Heart right ventricle (tissue), 16 donors: ENCODE measurements at places on chromosomes 1 and 21. TPM values are rescaled to one million over a fixed set of nuclear protein-coding genes. Genes with fewer than 3 reads are reported as not detected.

PPOX gene
- 19.8 TPM for total RNA-seq

PLA2G4A gene
- 2.0 TPM for total RNA-seq

OR14K1 gene
- not detected for total RNA-seq

G0S2 gene
- 96.1 TPM for total RNA-seq

LEMD1 gene
- total RNA-seq: not detected

ISG15 gene
- total RNA-seq: 9.8 TPM

- H3K27me3 ChIP-seq: no peaks in the 10 kb centered on the region
- no peaks in the 10 kb centered on the region for H3K4me1 ChIP-seq
- H3K4me3 ChIP-seq: no peak overlapping the region
- no peak overlapping the region for H3K27ac ChIP-seq
Observed at GRCh38 chr21:35520856-35521255, 471.8 kb upstream of the RUNX1 start.

- no peak overlapping the region for H3K27ac ChIP-seq
- H3K36me3 ChIP-seq: peaks cover 28% of the 10 kb centered on the region
- no peak for DNase-seq
- H3K27me3 ChIP-seq: no peaks in the 10 kb centered on the region
Observed at GRCh38 chr1:155514582-155515187, 47.9 kb downstream of the ASH1L start.

DNA sequence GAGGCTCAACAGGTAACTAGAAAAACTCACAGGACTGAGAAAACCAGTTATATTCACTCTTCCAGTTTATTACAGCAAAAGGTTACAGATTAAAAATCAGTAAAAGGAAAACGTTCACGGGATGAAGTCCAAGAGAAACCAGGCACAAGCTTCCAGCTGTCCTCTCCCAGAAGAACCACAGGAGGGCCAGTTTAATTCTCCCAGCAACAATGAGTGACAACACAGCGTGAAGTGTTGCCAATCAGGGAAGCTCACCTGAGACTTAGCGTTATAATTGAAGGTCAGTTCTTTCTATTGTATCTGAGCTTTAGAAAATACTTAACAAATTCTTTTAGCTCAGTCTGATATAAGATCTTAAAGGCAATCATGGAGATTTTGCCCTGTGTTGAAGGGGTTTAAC is 65.2 kb upstream of the TNR start:
- no peak for DNase-seq
- H3K4me1 ChIP-seq: peaks cover 4% of the 10 kb centered on the region

DNA sequence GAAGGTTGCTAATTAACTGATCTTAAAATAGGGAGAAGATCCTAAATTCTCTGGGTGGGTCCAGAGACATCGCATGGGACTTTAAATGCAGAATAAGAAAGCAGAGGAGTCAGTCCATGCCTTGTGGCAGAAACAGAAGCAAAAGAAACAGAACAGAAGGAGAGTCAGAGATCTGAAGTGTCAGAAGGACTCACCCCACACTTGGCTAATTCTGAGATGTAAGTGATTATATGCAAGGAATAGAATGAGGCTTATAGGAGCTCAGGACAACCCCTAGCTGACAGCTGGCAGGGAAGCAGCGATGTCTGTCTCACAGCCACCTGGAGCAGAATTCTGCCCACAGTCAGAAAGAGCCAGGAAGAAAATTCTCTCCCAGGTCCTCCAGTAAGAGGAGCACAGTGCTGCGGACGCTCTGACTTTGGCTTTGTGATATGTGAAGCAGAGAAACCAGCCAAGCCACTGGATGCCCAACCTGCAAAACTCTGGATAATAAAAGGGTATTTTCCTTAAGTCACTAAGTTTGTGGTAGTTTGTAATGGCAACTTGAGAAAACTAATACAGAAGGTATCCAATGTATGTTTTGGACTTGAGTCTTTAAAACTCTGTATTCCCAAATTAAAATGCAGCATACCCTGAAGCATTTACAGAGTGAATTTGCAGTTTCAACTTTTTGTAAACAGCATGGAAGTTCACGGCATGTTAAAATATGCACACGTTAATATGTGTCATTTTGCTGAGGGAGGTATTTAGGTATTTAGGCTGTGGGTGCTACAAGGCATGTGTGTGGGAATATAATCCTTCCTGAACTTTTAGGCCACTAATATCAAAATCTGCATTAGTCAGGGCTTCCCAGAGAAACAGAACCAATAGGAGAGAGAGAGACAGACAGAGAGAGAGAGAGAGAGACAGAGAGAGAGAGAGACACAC is 388.5 kb downstream of the PCP4 start:
- H3K27ac ChIP-seq: no peak overlapping the region
- no peaks in the 10 kb centered on the region for H3K36me3 ChIP-seq
- DNase-seq: no peak
- no peaks in the 10 kb centered on the region for H3K4me1 ChIP-seq

DNA sequence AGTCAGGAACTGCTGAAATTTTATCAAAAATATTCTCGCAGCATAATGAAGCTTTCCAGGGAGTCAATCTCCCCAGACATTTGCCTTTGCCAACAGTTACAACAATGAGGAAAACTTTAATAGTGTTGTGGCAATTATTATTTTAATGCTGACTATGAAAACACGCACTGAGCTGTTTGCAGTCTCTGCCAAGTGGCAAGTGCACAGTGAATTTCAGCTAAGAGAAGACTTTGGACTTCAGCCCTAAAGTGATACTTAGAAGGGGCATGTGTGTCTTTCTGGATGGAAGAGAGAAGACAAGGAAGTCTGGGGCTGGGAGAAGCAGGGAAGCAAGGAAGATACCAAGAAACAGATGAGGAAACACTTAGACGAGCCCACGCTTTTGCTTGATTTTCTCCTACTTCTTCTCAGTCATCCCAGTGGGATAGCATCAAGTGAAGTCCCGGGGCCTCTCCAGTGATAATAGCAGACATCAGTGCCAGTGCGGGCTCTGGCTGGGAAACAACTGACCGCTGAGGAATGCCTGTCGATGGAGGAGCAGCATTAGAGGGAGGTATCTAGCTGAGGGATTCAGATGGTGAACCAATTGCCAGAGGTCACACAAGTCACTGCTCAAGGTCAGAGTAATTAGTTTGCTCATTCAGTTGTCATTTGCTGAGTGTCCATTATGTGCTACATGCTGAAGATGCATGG is 196.3 kb downstream of the TTLL7 start:
- no peak overlapping the region for H3K4me3 ChIP-seq
- no peaks in the 10 kb centered on the region for H3K4me1 ChIP-seq
- no peaks in the 10 kb centered on the region for H3K27me3 ChIP-seq
- no peak overlapping the region for H3K27ac ChIP-seq
- no peak for DNase-seq

DNA sequence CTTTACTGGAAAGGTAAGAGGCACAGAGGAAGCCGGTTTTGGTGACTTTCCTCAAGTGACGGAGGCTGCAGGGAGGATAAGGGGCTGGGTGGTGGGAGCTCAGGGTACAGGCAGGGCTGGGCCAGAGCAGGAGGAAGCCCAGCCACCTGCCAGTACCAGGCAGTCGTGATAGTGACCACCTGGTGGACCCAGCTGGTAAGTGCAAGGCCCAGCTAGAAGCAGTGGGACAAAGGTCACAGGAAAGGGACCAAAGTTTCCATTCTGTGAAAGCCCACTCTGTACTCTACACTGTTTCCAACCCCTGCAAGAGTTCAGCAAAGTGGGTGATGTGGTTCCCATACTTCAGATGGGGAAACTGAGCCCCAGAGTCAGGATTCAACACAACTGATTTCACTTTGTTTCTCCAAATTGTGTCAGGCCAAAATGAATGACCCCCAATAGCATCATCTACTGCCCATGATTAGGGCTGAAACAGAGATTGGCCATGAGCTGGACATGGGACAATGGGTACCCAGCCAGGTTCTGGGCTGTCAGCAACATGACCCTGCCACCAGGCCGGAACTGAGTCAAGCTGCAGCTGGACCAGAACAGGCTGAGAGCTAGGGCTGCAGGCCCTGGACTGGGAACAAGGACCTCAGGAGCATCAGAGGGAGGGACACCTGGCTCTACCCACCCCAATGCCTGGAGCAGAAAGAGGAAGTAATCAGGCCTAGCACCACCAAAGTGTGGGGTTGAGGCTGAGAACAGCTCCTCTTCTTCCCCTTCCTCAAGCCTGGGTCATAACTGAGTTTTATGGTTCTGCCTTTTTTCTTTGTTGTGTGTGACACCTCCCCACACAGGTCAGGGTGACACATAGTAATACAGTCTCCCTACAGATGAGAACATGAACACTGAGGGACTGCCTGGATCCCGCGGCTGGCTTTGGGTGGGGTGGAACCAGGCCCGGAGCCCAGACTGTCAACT is 50.2 kb downstream of the KCNN3 start:
- H3K27ac ChIP-seq: no peak overlapping the region
- no peaks in the 10 kb centered on the region for H3K4me1 ChIP-seq
- no peaks in the 10 kb centered on the region for H3K27me3 ChIP-seq

DNA sequence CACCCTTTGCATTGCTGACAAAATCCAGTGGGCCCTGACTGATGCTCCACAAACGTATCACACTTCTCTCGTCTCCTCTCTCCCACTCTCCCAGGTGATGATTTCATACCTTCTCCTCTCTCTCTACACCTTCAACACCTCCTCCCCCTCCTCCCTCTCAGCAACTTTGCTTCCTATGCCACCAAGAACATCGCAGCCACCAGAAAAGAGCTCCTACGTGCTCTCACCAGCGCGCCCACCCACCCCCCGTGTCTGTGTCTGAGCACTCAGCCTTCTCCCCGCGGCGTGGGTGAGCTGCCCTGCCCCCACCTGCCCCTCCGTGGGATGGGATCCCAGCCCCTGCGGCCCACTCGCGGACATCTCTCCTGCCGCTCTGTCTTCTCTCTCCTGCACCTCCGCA is 55.1 kb upstream of the COX20 start:
- no peak overlapping the region for H3K4me3 ChIP-seq
- no peaks in the 10 kb centered on the region for H3K27me3 ChIP-seq
- no peak overlapping the region for H3K27ac ChIP-seq

DNA sequence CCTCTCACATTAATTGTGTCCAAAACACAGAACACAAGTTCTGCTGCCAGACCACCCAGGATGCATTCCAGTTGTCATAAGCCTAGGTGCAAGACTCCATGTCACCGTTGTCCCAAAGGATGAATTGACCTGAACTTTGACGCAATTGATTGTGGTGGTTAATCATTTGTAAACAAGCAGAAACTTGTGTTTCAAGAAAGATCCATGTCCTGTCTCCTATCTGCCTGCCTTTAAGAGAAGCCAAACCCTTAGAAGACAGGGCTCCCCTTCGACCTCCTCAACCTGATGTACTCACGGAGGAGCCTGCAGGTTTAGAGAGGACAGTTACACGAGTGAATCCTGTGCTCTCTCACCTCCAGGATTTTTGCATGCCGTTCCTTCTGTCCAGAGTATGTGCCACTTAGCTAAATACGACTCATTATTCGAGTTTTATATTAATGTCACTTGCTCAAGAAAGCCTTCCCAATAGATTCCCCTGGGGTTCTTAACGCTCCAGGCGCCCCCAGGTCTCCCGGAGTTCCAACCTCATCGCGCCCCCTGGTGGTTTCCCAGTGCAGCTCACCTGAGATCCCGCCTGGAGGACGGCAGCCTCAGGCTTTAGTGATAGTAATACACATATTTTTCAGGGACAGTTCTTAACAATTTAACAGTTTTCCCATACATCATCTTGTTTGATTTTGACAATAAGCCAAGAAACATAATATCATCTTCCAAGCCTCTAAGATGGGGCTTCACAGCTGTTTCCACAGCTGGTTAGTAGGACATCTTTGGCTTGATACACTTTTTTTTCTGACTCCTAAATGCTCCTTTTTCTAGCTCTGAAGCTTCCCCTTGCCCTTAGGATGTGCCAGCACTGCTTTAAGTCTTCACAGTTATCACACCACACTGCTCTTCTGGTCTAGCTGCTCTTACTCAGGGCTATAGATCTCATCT is 2.4 kb upstream of the C8B start:
- H3K36me3 ChIP-seq: no peaks in the 10 kb centered on the region
- DNase-seq: peak; percentile 23
- no peak overlapping the region for H3K4me3 ChIP-seq
- H3K4me1 ChIP-seq: no peaks in the 10 kb centered on the region
- H3K27me3 ChIP-seq: peaks cover 3% of the 10 kb centered on the region
- H3K27ac ChIP-seq: no peak overlapping the region

- H3K4me1 ChIP-seq: peaks cover 17% of the 10 kb centered on the region
- H3K4me3 ChIP-seq: no peak overlapping the region
- DNase-seq: no peak
- H3K27me3 ChIP-seq: no peaks in the 10 kb centered on the region
- no peaks in the 10 kb centered on the region for H3K36me3 ChIP-seq
Observed at GRCh38 chr1:228379666-228380065, 27.0 kb downstream of the TRIM11 start.

- no peaks in the 10 kb centered on the region for H3K27me3 ChIP-seq
- peak overlapping the region; percentile 20 for H3K27ac ChIP-seq
- DNase-seq: peak; percentile 82
Observed at GRCh38 chr1:21270086-21270689, 20.1 kb downstream of the ECE1 start.

- H3K4me1 ChIP-seq: no peaks in the 10 kb centered on the region
- no peaks in the 10 kb centered on the region for H3K27me3 ChIP-seq
- DNase-seq: no peak
- no peak overlapping the region for H3K4me3 ChIP-seq
- H3K36me3 ChIP-seq: no peaks in the 10 kb centered on the region
Observed at GRCh38 chr1:212504171-212504803, 71.6 kb downstream of the NENF start.

DNA sequence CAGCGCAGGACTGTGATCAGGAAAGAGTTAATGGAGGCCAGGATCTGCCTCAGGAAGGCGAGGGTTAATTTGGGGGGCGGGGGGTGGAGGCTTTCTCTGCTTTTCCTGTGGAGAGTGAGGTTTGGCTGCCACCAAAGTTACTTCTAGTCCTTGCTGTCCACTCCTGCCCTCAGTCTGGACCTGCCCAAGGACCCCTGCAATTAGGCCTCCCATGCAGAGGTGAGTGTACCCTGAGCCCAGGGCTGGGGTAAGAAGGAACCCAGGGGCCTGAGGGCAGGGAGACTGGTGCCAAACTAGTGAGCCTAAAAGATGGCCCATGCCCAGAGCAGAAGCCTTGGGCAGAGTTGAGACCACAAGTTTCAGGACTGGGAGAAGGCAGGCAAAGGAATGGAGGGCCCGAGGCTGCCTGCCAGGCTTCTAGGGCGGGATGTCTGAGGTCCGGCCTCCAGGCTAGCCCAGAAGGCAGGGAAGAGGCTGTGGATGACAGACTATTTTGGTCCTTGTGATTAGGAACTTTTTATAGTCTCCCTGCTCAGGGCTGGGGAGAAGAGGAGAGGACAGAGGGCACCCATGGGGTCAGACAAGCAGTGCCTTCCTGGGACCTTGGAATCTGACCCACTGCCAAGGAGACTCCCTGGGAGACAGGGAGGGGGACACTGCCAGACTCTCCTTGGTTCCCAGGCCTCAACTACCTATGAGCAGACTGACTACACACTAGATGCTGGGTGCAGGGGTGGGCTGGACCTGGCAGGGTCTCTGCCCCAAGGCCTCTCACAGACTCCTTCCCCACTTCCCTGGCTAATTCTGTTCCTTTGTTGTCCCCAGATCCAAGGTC is at the start of gene FAM110D:
Gene FAM110D (plus strand): TSS at position 172 of the 835 bp plus-strand sequence. CDS start 2,213 bp downstream, outside the sequence.
- peak; percentile 48 for DNase-seq
- no peaks in the 10 kb centered on the region for H3K36me3 ChIP-seq
- H3K4me1 ChIP-seq: peaks cover 93% of the 10 kb centered on the region
- peak within 1 kb of the TSS; percentile 19 for H3K4me3 ChIP-seq

GRCh38 chr1:54556110-54556509 is 8.1 kb downstream of the ACOT11 start:
- peaks cover 10% of the 10 kb centered on the region for H3K4me1 ChIP-seq
- no peaks in the 10 kb centered on the region for H3K36me3 ChIP-seq
- no peaks in the 10 kb centered on the region for H3K27me3 ChIP-seq
- H3K27ac ChIP-seq: no peak overlapping the region

GRCh38 chr1:205313563-205314308 is 7.8 kb downstream of the NUAK2 start:
- H3K36me3 ChIP-seq: no peaks in the 10 kb centered on the region
- no peaks in the 10 kb centered on the region for H3K27me3 ChIP-seq
- peak; percentile 49 for DNase-seq
- H3K4me3 ChIP-seq: no peak overlapping the region
